ENCODE measurements at places on chromosomes 5 and 9. TPM values are rescaled to one million over a fixed set of nuclear protein-coding genes. Genes with fewer than 3 reads are reported as not detected.

PCSK1 gene
- total RNA-seq: 0.92 TPM

OR5C1 gene
- not detected for total RNA-seq

KCNV2 gene
- total RNA-seq: not detected

NPDC1 gene
- total RNA-seq: 81.4 TPM

PCDHB9 gene
- total RNA-seq: 5.6 TPM

NTRK2 gene
- 0.04 TPM for total RNA-seq

CCL19 gene
- total RNA-seq: not detected

DNA sequence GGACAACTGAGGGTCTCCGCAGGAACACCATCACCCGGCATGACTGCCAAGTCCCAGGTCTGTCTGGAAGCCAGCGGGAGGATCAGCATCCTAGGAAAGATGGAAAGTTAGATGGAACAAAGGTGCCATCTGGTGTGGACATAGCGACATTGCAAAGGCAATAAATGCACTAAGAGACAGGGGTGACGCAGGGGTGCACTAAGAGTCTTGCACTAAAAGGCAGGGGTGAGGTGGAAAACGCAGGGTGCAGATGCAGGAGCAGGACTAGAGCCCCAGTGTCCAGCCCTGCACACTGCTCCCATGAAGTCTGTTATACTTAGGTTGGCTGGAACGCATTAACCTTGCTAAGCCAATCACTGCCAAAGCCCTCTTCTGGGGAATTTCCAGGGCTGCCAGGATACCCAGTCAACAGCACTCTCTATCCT, 15.5 kb downstream of the ATOX1 start:
- peaks cover 6% of the 10 kb centered on the region for H3K36me3 ChIP-seq
- H3K4me1 ChIP-seq: peaks cover 14% of the 10 kb centered on the region
- DNase-seq: peak; percentile 69
- H3K27ac ChIP-seq: no peak overlapping the region

DNA sequence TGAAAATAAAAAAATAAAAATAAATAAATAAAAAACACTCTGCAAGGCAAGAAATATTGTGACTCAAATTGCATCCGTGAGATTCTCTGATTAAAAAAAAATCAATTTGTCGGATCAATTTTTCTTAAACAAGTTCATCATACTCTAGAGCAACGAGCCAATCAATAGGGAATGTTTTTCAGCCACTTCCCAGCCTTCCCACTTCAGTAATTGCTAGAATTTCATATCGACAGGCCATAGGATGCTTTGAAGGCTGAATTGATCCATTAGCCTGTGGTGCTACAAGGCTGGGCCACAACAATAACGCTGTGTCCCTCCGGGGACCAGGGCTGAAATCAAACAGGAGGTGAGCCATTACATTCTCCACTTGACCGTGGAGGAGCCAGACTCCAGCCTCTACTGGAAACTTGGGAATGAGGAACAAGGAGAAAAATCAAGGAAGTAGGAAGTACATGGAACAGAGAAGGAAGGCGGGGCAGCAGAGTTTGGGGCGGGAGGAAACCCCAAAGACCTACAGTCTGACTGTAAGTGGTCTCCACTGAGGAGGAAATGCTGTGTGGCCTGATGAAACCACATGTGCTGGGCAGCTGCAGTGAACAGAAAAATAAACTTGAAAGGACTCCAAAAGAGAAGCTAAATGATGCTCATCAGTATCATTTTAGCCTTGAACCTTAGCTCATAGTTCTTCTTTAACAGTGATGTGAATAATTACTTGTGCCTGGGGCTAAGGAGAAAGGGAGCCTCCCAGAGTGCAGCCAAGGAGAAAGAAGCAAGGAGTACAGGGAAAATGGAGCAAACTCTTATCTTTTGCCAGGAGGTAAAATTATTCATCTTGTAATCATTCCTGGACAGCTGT, 308.6 kb downstream of the TLE1 start:
- H3K27ac ChIP-seq: no peak overlapping the region
- H3K4me3 ChIP-seq: no peak overlapping the region
- DNase-seq: no peak
- no peaks in the 10 kb centered on the region for H3K27me3 ChIP-seq
- no peaks in the 10 kb centered on the region for H3K4me1 ChIP-seq
- no peaks in the 10 kb centered on the region for H3K36me3 ChIP-seq

GRCh38 chr5:131224387-131225201, 39.3 kb upstream of the CDC42SE2 start:
- H3K27ac ChIP-seq: no peak overlapping the region
- H3K27me3 ChIP-seq: no peaks in the 10 kb centered on the region
- DNase-seq: no peak
- H3K4me1 ChIP-seq: no peaks in the 10 kb centered on the region

DNA sequence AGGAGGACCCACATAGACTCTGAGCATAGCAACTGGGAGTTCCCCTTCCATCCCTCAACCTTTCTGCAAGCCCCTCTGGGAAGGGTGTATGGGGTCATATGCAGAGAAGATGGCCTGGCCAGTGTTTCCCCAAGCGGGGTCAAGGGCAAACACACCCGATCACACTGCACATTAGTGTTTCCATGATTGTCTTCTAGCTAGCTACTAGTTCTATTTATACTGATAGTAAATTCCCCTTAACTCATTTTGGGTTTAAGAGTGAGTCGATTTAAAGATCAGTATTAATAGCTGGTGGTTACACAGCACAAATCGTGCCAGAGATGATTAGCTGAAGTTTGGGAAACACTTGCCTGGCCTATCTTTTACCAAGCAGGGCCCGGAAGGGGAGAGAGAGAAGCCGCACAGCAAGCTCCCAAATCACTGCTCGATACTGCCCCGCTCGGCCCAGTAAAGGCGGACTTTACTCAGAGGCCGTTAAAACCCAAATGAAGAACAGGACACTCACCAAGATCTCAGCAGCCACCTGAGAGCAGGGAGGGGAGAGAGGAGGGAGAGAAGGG, 29.4 kb upstream of the TNIP1 start:
- H3K4me3 ChIP-seq: no peak overlapping the region
- H3K27ac ChIP-seq: no peak overlapping the region
- no peaks in the 10 kb centered on the region for H3K27me3 ChIP-seq
